A673 (cell line): ENCODE measurements at places on chromosomes 5 and 9. TPM values are rescaled to one million over a fixed set of nuclear protein-coding genes. Genes with fewer than 3 reads are reported as not detected.

Gene DEPDC1B
- 32.8 and 34.9 TPM in 2 replicates for total RNA-seq

Gene STPG3
- total RNA-seq: 0.35 TPM in 1 of 2 replicates, not detected in the other

Gene NACC2
- 19.5 and 22.7 TPM in 2 replicates for total RNA-seq

Gene SLC6A19
- total RNA-seq: not detected in 2 replicates

Gene NR5A1
- not detected in 2 replicates for total RNA-seq

Gene PDLIM7
- 116 and 132 TPM in 2 replicates for total RNA-seq

DNA sequence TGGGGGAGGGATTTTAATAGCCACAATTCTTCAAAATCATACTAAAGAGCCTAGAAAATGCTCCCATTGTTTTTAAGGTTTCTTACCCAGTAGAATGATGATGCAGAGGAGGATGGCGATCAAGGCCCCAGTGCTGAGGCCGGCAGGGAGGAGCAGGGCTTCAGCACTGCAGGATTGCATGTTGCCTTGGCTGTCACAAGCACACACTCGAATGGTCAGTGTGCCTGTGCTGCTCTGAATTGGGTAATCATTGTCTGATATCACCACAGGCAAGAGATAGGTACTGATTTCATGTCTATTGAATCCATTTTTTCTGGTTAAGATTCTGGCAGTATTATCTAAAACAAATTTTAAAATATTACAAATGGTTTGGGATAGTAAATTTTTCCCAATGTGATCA, 153.3 kb downstream of the CDH10 start:
- no peak for DNase-seq

DNA sequence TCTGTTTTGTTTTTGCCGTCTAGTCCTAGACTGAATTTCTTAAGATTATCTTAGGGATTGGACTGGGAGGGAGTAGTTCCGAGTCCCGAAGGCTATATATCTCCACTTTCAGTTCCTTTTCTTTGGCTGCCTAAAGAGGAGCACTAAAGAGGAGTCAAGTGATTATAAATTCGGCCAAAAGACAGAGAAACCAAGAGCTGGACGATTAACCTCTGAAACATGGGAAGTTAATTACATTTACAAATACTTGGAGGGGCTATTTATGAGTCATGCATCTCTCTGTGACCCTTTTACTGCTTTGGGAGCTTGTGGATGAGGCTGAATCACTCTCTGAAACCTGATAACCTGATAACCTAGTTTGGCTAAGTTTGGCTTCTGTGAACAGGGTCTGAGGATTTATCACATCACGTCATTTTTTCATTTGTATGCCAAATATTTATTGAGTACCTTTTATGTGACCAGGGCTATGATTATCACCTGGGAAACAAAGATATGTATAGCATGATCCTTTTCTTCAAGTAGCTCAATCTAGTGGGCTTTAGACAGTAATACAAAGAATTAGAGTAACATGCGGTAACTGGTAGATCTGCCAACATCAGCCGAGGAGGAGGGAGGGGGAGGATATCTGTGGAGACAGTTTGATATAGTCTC, 180.9 kb downstream of the CD180 start:
- no peak for DNase-seq

GRCh38 chr5:119383008-119383407, 27.2 kb downstream of the TNFAIP8 start:
- no peak for DNase-seq

DNA sequence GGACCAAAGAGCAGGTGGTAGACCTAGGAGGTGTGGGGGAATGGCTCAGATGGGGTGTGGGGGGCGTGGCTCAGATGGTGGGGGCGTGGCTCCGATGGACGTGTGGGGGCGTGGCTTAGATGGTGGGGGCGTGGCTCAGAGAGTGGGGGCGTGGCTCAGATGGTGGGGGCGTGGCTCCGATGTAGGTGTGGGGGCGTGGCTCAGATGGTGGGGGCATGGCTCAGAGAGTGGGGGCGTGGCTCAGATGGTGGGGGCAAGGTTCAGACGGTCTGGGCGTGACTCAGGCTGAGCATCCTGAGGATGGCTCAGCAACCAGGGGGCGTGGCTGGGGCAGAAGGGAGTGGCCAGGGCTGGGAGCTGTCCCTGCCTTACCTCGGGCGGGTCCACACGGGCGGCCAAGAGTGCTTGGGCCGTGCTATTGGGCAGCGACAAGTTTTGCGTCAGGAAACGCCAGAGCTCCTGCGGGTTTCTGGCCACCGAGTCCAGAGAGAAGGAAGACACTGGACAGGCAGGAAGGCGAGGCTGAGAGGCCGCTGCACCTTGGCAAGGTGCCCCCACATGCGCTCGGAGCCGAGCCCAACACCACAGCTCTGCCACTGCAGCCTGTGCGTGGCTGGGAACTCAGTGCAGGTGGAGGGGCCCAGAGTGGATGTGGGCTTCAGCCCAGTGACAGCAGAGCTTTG, 5.9 kb downstream of the ABCA2 start:
- DNase-seq: peak; percentile 79

DNA sequence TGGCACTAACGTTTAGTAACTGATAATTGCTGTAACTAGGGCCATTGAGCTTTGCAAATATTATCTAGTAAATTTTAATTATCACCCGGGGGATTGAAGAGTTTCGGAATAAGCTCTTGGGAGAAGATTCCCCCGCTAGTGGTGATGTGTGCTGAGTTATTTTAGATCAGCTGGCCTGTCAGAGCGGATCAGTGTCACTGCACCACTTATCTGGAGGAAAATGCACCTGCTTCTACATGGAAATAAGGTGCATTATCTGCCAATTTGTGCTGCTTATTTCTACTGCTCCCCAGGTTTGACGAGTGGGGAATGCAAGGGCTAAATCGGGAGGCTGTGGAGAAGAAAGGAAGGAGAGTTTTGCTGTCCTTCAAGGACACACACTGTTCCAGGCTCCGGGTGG, 518.6 kb downstream of the TLE4 start:
- DNase-seq: no peak

DNA sequence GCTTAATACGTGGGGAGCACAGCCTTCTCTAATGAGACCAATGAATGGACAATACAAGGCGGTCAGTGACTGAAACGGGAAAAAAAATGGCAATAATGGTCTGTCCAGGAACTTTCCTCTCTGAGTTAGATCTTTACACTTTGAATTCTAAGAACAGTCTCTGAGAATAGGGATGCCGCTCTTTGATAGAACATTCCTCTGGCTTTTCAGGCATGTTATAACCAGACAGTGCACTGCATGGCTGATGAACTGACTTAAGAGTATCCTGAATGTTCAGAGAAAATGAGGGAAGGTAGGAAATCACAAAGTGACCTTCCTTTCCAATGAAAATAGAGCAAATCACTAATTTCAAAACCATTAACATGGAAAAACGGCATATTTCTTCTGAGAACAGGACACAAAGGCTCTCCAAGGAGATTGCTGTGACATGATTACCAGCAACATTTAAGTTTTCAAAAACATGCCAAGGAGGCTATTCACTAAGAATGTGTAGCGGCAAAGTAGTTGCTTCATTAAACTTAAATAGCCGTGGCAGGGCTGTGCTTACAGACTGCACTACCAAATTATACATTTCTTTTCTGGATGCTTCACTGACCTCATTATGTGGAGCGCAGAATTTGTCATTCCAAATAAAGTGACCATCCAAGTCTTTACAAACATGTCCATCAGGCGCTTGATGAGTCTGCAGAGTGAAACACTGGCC, 105.9 kb downstream of the MARCHF3 start:
- no peak for DNase-seq

DNA sequence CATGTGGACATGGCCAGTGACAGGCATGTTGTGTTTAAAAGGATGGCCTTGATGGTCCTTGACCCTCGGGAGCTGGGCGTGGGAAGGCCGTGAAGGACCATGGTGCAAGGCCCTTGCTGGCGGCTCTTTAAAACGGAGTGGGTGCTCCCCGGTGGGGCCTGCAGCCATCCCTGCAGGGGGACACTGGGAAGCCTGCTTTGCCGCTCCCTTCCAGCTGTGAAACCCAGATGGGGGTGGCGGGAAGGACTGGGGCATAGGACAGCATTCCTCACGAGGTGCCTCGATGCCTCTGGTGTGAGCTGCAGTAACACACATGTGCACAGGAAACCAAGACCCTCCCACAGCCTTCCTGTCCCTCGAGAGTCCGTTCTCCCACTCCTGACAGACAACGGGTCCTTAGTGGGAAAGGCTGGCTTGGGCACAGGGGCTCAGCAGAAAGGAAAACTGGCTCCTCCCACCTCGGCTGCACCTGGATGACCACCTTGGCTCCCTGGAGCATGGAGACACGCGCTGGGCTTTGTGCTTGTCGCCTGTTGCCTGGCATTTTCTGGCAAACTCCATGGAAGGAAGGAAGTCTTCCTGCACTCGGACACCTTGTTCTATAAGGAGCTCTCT, 30.3 kb upstream of the IRX4 start:
- no peak for DNase-seq

DNA sequence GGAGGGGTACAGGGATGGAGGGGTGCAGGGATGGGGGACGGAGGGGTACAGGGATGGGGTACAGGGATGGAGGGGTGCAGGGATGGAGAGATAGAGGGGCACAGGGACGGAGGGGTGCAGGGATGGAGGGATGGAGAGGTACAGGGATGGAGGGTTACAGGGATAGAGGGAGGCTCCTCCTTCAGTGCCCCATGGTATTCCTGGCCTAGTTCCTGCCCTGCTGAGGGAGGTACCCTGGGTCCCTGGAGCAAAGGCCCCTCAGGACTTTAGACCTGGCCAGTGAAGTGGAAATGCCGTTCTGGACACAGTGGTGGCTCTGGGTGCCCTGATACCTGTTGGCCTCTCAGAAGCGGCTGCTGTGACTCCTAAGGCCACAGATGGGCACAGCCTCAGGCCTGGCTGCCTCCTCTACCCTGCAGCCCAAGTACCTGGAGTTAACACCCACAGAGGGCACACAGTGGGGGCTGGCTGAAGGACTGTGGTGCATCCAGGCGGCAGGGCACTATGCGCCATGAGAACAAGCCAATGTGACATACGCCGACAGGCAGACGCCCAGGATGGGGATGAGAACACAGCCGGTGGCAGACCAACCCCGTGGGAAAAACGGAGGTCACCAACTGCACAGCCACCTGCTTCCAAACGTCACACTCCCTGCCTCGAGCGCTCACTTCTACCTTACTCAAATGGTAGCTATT, 8.4 kb downstream of the PTGES2 start:
- no peak for DNase-seq

- DNase-seq: no peak
These were observed 193.0 kb upstream of the C9orf72 start for GRCh38 chr9:27766073-27766835.

GRCh38 chr5:96256795-96257470, 176.1 kb downstream of the PCSK1 start:
- DNase-seq: peak; percentile 84

DNA sequence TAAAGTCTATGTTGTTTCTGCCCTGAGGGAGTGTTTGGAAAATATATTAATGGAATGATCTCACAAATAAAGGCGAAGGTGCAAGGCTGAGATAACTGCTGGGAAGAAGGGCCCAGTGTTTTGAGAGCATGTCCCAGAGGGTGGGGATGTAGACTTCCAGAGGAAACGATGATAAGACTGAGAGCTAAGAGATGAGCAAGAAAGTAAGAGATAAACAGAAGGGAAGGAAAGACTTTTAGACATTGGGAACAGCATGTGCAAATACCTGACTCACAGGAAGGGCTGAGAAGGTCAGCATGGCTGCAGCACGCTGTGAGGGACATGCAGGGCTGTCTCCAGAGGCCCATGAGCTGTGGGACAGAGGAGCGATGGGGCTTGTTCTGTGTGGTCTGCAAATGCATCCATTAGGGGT, 19.9 kb upstream of the ADRB2 start:
- DNase-seq: no peak

GRCh38 chr5:6711409-6712141, 1.7 kb upstream of the TENT4A start:
- no peak for DNase-seq
